ENCODE measurements at places on chromosomes 7 and 10.
A peak's percentile ranks its signal among the peaks of the same experiment; 100 is the strongest.

DNA sequence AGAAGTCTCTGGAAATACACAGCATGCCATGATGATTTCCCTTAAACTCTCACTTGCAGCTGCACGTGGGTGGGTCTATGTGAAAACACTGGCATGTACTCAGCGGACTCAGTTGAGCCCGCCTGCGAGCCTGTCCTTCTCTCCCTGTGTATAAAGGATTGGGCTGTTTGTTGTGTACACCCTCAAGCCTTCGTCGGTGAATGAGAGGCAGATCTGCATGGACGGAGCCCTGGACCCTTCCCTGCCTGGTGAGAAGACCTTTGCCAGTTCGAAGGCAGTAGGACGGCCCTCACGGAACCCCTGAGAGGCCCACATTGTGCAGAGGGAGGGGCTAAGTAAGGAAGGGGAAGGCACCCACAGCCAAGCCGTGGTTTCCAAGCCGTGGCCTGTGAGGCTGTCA, 121.2 kb downstream of the WDFY4 start:
- no peak for DNase-seq

DNA sequence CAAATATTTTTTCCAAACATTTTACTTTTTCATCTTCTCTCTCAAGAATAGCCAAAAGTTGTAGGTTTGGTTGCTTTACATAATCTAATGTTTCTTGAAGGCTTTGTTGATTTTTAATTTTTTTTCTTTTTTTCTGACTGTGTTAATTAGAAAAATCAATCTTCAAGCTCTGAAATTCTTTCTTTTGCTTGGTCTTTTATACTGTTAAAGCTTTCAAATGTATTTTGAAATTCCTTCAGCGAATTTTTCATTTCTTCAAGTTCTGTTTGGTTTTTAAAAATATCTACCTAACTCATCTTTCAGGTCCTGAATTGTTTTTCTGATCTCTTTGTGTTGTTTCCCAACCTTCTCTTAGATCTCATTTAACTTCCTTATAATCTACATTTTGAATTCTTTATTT, 109.3 kb downstream of the SLC25A40 start:
- DNase-seq: no peak

GRCh38 chr10:121579656-121580055, 18.6 kb downstream of the FGFR2 start:
- peak; percentile 12 for DNase-seq

DNA sequence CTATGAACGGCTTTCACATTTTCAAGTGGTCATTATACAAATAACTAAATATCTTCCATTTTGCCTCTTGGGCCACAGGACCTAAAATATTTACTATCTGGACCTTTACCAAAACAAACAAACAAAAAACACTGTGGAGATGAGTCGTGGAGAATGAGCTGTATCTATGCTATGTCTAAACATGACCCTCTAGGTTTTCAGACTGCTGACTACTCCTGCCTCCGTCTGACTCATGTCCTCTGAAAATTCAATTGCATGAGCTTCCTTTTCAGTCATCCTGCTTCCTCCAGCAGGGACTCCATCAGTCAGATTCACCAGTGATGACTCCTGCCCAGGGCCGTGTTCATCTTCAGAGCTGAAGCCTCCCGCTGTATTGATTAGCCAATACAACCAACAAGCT, 96.8 kb downstream of the COL28A1 start:
- peak; percentile 97 for DNase-seq

DNA sequence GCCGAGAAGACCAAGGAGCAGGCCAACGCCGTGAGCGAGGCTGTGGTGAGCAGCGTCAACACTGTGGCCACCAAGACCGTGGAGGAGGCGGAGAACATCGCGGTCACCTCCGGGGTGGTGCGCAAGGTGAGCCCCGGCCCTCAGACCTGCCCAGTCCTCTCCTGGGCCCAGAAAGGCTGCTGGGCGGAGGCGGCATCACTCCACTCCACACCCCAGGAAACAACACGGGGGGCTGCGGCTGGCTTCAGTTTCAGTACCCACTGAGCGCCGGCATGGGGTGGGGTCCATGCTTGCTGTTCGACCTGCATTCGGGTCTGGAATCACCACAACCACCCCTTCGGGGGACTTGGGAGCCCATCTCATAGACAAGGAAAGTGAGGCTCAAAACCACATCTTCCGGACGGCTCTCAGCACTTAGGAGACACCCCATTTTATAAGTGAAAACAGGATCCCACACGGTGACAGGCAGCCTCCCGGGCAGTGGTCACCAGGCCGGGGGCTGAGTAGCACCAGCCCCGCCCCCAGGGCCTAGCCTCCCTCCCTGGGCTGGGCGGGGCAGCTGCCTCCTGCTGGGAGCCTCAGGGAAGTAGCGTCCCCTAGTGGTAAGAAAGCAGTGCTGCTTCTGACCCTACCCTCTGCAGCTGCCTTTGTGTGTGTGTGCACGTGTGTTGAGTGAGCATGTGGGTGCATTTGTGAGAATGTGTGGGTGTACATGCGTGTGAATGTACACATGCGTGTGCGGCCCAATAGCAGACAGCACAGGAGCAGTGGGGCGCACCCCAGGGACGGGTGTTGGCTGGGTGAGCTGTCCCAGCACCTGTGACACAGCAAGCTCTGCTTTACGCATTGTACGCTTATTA, 1.8 kb downstream of the SNCG start:
- DNase-seq: peak; percentile 55

All from fibroblast of upper back skin (primary cell).